ENCODE measurements at places on chromosomes 7 and 10. TPM values are rescaled to one million over a fixed set of nuclear protein-coding genes. Genes with fewer than 3 reads are reported as not detected.

GRCh38 chr7:108268200-108268820 is 138.1 kb upstream of the LAMB4 start:
- no peak for DNase-seq

The FASTK gene
- polyA plus RNA-seq: 66.0 TPM

The HYAL4 gene
- polyA plus RNA-seq: not detected

The SPDYE5 gene
- not detected for polyA plus RNA-seq

GRCh38 chr10:132532179-132532578 is 5.4 kb upstream of the INPP5A start:
- no peak for DNase-seq

Measured in A549 (cell line).